Activated CD8-positive, alpha-beta T cell treated with anti-CD3 and anti-CD28 coated beads, Interleukin-2, amount 10 ng/mL, durations not matched to agents 7 days and 5 days (primary cell): ENCODE measurements at places on chromosomes 1 and 21. TPM values are rescaled to one million over a fixed set of nuclear protein-coding genes. Genes with fewer than 3 reads are reported as not detected.

GRCh38 chr21:34801519-34802132 is 132.8 kb downstream of the CLIC6 start:
- peaks cover 14% of the 10 kb centered on the region for H3K36me3 ChIP-seq
- peaks cover 5% of the 10 kb centered on the region for H3K27me3 ChIP-seq
- H3K27ac ChIP-seq, result no peak overlapping the region

DNA sequence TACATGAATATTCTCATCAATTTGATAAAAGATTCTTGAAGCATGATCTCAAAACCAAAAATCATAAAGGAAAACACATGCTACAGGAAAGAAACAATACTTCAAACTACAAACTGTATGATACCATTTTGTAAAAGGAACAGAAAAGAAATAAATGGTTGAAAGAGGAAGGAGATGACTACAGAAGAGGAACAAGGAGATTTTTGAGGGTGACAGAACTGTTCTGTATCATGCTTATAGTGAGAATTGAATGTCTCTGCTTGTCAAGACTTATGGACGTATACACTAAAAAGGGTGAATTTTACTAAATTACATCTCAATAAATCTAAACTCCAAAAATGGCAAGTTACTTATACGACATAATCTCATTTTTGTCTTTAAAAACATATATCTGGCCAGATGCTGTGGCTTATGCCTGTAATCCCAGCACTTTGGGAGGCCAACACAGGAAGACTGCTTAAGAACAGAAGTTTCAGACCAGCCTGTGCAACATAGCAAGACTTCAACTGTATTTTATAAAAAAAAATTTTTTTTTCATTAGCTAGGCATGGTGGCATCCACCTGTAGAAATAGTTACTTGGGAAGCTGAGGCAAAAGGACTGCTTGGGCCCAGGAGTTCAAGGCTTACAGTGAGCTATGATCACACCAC is 125.4 kb downstream of the EIF4G3 start:
- DNase-seq, result no peak
- peaks cover 11% of the 10 kb centered on the region for H3K36me3 ChIP-seq
- H3K4me3 ChIP-seq, result no peak overlapping the region
- H3K27ac ChIP-seq, result no peak overlapping the region

GRCh38 chr1:150927624-150928023 is 1.5 kb downstream of the SETDB1 start:
- peak overlapping the region; percentile 62 for H3K4me3 ChIP-seq
- no peaks in the 10 kb centered on the region for H3K27me3 ChIP-seq
- peak overlapping the region; percentile 97 for H3K27ac ChIP-seq
- peaks cover 54% of the 10 kb centered on the region for H3K36me3 ChIP-seq

DNA sequence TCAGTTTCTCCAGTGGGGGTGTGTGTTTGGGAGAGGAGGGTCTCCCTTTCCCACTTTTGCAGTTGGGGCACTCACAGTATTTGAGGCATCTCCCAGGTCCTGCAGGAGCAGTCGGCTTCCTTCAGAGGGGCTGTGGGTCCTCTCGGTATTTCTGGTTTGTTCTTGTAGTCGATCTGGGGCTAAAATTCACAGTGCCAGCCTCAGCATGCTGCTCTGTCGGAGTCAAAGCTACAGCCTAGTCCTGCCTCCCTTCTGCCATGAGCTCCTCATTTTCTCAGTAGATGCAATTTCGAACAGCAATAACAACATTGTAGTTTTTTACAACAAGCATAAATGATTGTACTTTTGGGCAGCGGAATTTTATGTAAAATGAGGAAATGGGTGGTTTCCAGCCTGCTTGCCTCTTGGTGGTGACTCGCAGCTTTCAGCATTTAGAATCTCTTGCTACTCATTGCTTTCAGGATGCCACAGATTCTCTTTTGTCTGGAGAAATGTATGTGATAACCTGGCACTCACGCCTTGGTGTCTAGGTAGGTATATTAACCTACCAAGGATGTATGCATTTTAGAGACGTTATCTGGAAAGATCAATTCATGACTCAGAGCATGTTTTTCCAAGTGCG is 82.4 kb upstream of the C21orf91 start:
- peaks cover 22% of the 10 kb centered on the region for H3K36me3 ChIP-seq
- H3K27me3 ChIP-seq, result no peaks in the 10 kb centered on the region
- DNase-seq, result no peak
- H3K4me1 ChIP-seq, result peaks cover 22% of the 10 kb centered on the region
- no peak overlapping the region for H3K4me3 ChIP-seq

GRCh38 chr1:143736562-143736961 is 235.2 kb downstream of the FAM72C start:
- H3K27me3 ChIP-seq, result peaks cover 16% of the 10 kb centered on the region
- no peaks in the 10 kb centered on the region for H3K36me3 ChIP-seq
- no peak overlapping the region for H3K27ac ChIP-seq
- no peak overlapping the region for H3K4me3 ChIP-seq

- no peaks in the 10 kb centered on the region for H3K4me1 ChIP-seq
- H3K27me3 ChIP-seq, result no peaks in the 10 kb centered on the region
- no peak for DNase-seq
- H3K27ac ChIP-seq, result no peak overlapping the region
- no peaks in the 10 kb centered on the region for H3K36me3 ChIP-seq
These were observed 126.5 kb downstream of the PBX1 start for GRCh38 chr1:164685266-164686035.

DNA sequence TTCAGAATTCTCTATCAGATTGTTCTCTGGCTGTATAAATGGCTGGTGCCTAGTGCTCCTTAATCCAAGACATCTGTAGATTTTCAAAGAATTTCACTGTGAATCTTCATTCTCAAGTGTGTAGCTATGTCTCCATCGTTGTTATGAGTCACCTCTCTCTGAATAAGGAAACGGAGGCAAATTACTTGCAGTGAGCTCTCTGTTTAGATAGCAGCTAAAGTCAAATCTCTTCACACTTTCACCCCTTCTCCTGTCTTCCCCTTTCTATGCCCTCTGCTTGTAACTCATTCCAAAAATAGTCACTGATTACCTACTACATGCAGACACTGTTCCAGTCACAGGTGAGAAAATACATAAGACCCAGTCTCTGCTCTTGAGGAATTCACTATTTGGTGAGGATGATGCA is 39.7 kb downstream of the CHML start:
- H3K36me3 ChIP-seq, result peaks cover 5% of the 10 kb centered on the region
- H3K4me3 ChIP-seq, result no peak overlapping the region
- no peak for DNase-seq
- no peaks in the 10 kb centered on the region for H3K27me3 ChIP-seq
- H3K27ac ChIP-seq, result no peak overlapping the region
- no peaks in the 10 kb centered on the region for H3K4me1 ChIP-seq

Gene FAM177B
- total RNA-seq, result not detected

- H3K4me3 ChIP-seq, result no peak overlapping the region
- H3K27me3 ChIP-seq, result peaks cover 2% of the 10 kb centered on the region
- peaks cover 22% of the 10 kb centered on the region for H3K4me1 ChIP-seq
- no peaks in the 10 kb centered on the region for H3K36me3 ChIP-seq
- no peak overlapping the region for H3K27ac ChIP-seq
These were observed 6.2 kb upstream of the ERO1B start for GRCh38 chr1:236287757-236288619.

DNA sequence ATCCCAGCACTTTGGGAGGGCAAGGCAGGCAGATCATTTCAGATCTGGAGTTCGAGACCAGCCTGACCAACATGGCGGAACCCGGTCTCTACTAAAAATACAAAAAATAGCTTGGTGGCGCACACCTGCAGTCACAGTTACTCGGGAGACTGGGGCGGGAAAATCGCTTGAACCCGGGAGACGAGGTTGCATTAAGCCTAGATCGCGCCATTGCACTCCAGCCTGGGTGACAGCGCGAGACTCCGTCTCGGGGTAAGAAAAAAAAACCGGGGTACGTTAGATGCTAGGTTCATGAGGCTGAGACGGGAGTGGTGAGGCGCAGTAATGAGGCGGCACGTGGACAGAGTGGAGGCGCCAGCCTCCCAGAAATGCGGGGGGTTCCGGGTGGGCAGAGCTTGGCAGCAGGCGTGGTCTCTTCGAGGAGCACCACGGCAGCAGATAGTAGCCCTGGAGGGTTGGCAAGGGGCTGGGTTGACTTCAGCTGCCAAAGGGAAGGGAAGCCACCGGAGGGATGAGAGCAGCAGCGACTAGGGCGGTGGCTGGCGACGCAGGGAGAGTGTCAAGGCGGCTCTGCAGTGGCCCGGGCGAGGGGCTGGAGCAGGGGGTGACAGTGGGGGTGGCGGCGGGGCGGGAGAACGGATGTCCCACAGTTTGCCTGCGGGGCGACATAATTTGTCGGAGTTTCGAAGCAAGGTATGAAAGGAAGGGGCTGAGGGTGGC is 832 bp downstream of the MRPL20 start:
- peak overlapping the region; percentile 95 for H3K27ac ChIP-seq
- H3K4me3 ChIP-seq, result peak overlapping the region; percentile 87
- H3K36me3 ChIP-seq, result peaks cover 55% of the 10 kb centered on the region
- H3K27me3 ChIP-seq, result no peaks in the 10 kb centered on the region
- peaks cover 46% of the 10 kb centered on the region for H3K4me1 ChIP-seq
- DNase-seq, result no peak

DNA sequence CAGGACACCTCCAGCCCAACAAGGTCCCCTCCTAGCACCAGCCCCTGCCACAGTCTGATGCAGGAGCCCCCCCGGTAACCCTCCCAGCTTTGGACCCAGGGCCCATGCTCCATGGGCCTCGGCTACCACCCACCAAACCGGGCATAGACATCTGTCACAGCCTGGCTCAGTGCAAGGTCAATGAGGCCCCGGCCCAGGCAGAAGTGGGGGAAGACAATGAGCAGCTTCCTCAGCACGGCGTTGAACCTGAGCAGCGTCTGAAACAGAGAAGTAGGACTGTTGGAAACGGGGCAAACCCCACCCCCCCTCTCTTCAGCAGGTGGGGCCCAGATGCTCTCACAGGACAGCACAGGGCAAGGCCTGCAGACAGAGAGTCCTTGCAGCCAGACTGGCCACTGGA is 101.9 kb upstream of the GCLM start:
- DNase-seq, result no peak
- H3K4me1 ChIP-seq, result no peaks in the 10 kb centered on the region
- no peaks in the 10 kb centered on the region for H3K36me3 ChIP-seq
- no peak overlapping the region for H3K27ac ChIP-seq
- no peak overlapping the region for H3K4me3 ChIP-seq
- peaks cover 9% of the 10 kb centered on the region for H3K27me3 ChIP-seq
